CD4-positive, alpha-beta T cell treated with Interleukin-12 subunit alpha and Interleukin-12 subunit beta, for 1 hour (primary cell): ENCODE measurements at places on chromosomes 12 and 14.

DNA sequence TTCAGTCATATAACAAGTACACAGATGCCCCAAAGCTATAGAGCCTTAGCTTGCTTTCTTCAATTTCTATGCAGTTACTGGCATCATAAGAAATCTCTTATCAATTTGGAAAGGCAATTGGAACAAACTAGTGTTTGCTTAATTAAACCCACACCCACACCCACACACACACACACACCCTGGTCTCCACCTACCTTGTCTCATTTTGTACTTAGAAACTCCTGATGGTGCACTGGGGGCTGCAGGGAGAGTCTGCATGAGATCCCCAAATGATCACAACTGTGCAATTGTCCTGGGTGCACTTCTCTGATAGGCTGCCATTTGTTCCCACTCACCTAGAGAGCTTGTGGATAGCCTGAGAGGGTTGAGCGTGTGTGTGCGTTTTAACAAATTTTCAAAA lies 40.5 kb upstream of the PTCSC3 start:
- DNase-seq: no peak

- DNase-seq: no peak
Measured at GRCh38 chr14:20667957-20668356, 16.4 kb upstream of the RNASE4 start.

GRCh38 chr14:61517911-61518384 lies 177.4 kb upstream of the HIF1A start:
- no peak for DNase-seq

DNA sequence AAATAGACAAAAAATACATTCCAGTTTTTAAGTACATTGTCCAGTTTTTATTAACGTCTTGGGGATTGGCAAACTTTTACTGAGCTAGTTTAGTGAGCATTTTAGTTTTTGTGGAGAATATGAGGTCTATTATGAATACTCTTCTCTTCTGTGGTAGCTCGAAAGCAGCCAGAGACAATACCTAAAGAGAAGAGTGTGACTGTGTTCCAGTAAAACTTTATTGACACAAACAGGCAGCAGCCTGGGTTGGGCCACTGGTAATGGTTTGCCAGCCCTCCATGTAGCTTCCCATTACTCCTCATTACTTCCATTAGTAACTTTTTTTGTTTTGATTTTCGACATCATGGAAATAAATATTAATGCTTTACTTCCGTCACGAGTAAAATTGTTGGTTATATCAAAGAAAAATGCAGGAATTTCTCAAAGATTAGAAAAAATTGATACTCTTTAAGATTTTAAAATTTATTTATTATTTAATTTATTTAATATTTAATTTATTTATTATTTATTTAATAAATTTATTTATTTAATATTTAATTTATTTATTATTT lies 19.6 kb downstream of the RMST start:
- no peak for DNase-seq

DNA sequence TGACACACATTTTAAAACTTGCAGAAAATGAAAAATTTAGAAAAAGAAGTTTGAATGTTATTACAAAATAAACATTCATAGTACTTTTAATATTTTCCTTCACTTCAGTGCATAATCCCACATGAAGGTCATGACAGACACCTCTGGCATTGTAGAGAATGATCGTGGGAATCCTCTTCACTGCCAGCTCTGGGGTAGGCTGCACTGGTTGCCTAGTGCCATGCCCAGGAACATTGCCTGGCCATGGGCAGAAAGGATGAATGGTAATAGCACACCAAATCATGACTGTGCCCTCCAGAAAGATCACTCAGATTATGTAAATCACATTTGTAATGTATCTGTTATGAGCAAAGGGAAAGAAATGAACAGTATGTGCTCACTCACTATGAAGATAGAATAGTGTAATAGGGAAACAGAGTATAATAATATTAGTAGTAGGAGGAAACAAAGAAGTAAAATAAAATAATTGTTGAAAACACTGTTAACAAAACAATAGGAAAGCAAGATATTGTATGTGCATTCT lies 161.6 kb downstream of the PLCZ1 start:
- DNase-seq: no peak
